ENCODE measurements at places on chromosomes 1 and 21.

DNA sequence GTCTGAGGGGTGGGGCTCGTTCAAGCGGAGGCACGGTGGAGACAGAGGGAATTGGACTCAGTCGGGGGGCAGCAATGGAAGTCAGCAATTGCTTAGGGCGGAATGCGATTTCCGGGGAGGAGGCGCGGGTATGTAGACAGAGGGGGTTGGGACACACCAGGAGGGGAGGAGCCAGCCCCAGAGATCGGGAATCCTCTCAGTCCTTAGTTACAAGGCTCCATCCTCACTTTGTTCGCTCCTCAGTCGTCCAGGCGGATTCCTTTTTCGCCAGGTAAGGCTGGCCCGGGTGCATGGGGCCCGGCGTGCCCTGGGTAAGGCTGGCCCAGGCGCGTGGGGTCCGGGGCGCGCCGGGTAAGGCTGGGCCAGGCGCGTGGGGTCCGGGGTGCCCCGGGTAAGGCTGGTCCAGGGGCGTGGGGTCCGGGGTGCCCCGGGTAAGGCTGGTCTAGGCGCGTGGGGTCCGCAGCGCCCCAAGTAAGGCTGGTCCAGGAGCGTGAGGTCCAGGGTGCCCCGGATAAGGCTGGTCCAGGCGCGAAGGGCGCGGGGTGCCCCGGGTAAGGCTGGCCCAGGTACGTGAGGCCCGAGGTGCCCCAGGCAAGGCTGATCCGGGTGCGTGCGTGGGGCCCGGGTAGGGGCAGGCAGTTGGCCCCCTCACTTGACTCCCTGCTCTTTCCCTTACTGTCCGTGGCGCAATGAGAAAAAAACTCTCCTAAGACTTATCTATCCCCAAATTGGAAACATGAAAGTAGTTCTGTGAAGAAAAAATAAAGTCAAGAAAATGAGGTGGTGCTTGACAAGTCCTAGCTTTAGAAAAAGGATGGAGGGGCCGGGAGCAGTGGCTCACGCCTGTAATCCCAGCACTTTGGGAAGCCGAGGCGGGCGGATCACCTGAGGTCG is at the start of gene L1TD1:
Gene L1TD1 (plus strand): TSS at position 199 of the 894 bp plus-strand sequence. CDS start 11,780 bp downstream, outside the sequence.
- DNase-seq, result peak; percentile 60
- H3K4me3 ChIP-seq, result no peak within 1 kb of the TSS
- H3K4me1 ChIP-seq, result no peaks in the 10 kb centered on the region

GRCh38 chr1:119816407-119816806 is 5.1 kb upstream of the REG4 start:
- peaks cover 20% of the 10 kb centered on the region for H3K4me1 ChIP-seq
- H3K27ac ChIP-seq, result peak overlapping the region; percentile 83
- H3K27me3 ChIP-seq, result no peaks in the 10 kb centered on the region
- no peaks in the 10 kb centered on the region for H3K36me3 ChIP-seq
- H3K4me3 ChIP-seq, result no peak overlapping the region

DNA sequence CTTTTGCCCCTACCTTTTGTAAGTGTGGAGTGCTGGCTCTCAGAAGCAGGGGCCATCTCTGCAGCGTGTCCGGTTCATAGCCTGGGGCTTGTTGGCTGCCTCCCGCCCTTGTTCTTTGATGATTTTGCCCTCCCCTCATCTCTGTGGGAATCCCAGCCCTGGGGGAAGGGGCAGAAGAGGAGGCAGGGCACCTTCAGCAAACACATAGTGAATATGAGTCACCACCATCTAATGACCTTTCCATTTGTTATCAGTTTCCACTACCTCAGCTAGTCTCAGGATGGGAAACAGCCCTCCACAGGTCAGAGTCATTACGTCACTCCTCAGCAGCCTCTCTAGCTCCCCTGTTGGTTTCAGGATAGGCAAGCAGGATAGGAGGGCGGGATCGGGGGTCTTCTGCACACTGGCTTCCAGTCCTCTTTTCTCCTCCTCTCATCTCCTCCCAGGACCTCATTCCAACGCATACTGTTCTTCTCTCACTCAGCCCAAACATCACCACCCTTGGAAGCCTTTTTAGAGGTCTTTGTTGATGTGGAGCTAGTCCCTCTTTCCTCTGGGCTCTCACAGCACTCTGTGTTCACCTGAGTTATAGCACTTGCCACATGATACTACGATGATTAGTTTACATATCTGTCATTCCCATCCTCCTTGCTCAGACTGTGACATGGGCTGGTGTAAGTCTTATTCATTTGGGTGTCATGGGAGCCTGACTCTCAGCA is 15.8 kb downstream of the GADD45A start:
- no peaks in the 10 kb centered on the region for H3K36me3 ChIP-seq
- H3K4me1 ChIP-seq, result peaks cover 5% of the 10 kb centered on the region
- H3K27ac ChIP-seq, result peak overlapping the region; percentile 92
- DNase-seq, result peak; percentile 90

DNA sequence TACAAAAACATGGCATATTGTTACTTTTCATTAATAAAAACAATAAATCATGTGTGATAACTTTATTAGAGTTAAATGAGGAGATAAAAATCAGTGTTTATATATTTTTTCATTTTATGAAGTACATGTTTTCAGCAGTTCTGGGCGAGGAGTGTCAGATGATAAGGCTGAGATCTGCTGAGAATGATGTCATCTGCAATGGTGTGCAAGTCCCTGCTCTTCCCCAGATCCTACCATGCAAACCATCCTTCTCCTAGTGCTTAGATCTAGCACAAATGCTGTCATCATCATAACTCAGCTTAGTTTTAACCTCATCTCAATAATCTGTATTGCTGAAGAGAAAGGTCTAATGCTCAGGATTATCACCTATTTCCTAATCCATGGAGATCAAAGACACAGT is 214.4 kb upstream of the DAB1 start:
- no peak overlapping the region for H3K27ac ChIP-seq
- no peaks in the 10 kb centered on the region for H3K27me3 ChIP-seq
- no peaks in the 10 kb centered on the region for H3K36me3 ChIP-seq
- no peak overlapping the region for H3K4me3 ChIP-seq
- DNase-seq, result no peak
- H3K4me1 ChIP-seq, result no peaks in the 10 kb centered on the region

DNA sequence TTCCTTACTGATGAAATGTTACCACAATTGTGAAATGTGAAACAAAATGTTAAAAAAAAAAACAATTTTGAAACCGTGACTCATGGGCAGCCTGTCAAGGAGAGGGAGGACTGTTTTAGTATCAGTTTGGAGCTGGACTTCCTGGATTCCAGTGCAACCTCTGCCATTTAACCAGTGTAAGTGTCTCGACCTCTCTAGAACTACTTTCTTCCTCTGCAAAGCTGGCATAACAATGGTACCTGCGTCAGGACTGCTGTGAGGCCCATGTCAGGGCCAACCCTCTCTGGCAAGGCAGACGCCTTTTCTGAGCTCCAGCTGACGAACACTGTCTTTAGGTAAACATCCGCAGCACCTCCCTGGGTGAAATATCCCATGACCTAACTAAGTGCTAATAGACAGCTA is 20.9 kb downstream of the URB1 start:
- H3K4me3 ChIP-seq, result no peak overlapping the region
- no peak overlapping the region for H3K27ac ChIP-seq
- no peaks in the 10 kb centered on the region for H3K4me1 ChIP-seq
- H3K36me3 ChIP-seq, result peaks cover 3% of the 10 kb centered on the region

DNA sequence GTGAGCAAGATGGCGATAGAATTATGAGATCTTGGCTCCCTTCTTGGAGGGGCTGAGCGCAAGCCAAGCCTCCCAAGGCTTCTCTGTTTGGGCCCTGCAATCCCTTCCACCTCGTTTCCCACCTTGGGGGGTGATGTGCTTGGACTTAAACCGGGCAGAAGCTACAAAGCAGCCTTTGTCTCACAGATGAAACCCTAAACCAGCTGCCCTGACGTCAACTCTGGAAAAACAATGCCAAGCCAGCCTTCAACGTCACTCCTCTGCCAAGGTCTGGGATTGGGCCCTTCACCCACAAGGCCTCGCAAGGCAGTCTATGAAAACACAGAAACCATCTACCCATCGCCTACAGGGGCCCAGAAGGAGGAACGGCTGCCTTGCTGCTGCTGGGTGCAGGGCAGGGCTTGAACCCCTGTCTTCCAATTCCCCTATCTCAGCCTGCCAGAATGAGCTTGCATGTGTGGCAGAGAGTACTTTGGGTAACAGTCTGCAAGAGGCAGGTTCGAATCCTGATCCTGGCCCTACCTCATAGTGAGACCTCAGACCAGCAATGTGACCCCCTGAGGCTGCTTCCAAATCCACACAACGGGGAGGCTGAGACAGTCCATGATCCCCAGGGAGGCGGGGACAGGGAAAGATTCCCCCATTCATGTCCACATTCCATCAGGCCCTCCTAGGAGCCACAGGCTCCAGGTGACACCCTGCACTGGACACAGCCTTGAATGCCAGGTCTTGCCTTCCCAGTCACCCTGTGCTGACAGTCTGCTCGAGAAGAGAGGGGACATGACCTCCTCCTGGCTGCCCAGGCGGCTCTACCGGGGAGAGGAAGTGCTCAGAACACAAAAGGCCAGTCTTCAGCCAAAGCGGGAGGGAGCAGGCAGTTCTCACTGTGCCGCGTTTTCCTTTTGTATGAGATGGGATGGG is 15.0 kb downstream of the IFFO2 start:
- H3K36me3 ChIP-seq, result no peaks in the 10 kb centered on the region
- DNase-seq, result peak; percentile 39
- H3K27me3 ChIP-seq, result no peaks in the 10 kb centered on the region
- H3K4me3 ChIP-seq, result no peak overlapping the region
- peaks cover 22% of the 10 kb centered on the region for H3K4me1 ChIP-seq
- peak overlapping the region; percentile 73 for H3K27ac ChIP-seq

GRCh38 chr1:59833991-59834390 is 19.2 kb downstream of the HOOK1 start:
- H3K36me3 ChIP-seq, result no peaks in the 10 kb centered on the region
- no peak for DNase-seq
- H3K4me3 ChIP-seq, result no peak overlapping the region
- no peaks in the 10 kb centered on the region for H3K4me1 ChIP-seq
- H3K27me3 ChIP-seq, result no peaks in the 10 kb centered on the region

GRCh38 chr1:150269451-150269850 is 635 bp upstream of the APH1A start:
- H3K36me3 ChIP-seq, result no peaks in the 10 kb centered on the region
- no peaks in the 10 kb centered on the region for H3K27me3 ChIP-seq
- H3K4me3 ChIP-seq, result peak overlapping the region; percentile 32

DNA sequence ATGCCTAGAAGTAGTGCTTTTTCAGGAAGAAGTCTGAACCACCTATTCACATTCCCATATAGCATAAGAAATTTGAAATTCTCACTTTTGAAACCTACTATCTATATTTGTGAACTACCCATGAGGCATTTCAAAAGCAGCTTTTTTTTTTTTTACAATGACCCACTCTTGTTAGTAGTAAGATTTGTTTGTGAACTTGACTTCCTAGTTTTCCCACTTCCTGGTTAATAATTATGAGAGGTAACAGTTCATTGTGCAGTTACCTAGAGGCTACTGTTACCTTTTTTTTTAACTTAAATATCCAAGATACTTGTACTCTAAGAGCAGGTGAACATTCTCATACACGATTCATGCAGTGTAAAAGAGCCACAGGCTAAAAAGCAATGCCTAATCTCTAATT is 371.7 kb upstream of the ADGRL2 start:
- no peak overlapping the region for H3K27ac ChIP-seq
- DNase-seq, result no peak
- H3K27me3 ChIP-seq, result no peaks in the 10 kb centered on the region
- H3K4me3 ChIP-seq, result no peak overlapping the region
- no peaks in the 10 kb centered on the region for H3K36me3 ChIP-seq
- peaks cover 31% of the 10 kb centered on the region for H3K4me1 ChIP-seq

DNA sequence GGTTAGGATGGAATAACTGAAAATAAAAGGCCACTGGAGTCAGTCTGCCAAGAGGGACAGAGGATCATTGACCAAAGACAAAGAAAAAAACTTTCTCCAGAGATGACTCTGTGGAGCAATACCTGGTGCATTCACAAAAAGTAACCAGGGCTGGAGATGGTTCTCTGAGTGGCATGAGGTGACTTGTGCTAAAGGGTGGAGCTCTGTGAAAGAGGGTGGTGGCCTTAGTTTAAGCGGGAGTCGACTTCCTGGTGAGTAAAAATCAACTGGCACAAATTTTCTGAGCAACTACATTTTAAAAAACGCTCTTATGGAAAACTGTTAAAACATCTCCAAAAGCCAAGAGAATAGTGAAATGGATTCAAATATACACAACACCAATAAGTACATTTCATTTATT is 10.0 kb downstream of the NHLH2 start:
- H3K4me1 ChIP-seq, result peaks cover 5% of the 10 kb centered on the region
- no peak overlapping the region for H3K27ac ChIP-seq
- peaks cover 34% of the 10 kb centered on the region for H3K27me3 ChIP-seq

GRCh38 chr1:169877800-169878491 is 15.8 kb downstream of the SCYL3 start:
- H3K27me3 ChIP-seq, result no peaks in the 10 kb centered on the region
- H3K27ac ChIP-seq, result no peak overlapping the region
- H3K36me3 ChIP-seq, result no peaks in the 10 kb centered on the region
- H3K4me1 ChIP-seq, result no peaks in the 10 kb centered on the region
- H3K4me3 ChIP-seq, result no peak overlapping the region

DNA sequence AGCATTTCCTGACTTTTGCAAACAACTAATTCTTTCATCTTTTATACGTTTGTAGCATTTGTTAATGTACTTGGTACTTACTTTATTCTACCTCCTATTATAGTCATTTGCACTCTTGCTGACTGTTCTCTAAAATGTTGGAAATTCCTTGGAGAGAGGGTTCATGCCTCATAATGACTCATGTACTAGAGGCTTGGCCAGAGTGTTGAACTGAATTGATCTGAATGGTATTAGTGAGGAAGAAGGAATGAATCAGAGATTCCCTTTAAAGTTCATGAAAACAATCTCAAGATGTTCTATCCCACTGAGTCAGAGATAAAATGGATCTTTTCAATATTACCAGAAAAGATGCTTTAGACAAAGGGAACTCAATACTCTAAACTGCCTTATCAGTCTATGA is 383.4 kb downstream of the SEC16B start:
- no peaks in the 10 kb centered on the region for H3K36me3 ChIP-seq
- DNase-seq, result no peak
- no peaks in the 10 kb centered on the region for H3K27me3 ChIP-seq
- no peak overlapping the region for H3K4me3 ChIP-seq

DNA sequence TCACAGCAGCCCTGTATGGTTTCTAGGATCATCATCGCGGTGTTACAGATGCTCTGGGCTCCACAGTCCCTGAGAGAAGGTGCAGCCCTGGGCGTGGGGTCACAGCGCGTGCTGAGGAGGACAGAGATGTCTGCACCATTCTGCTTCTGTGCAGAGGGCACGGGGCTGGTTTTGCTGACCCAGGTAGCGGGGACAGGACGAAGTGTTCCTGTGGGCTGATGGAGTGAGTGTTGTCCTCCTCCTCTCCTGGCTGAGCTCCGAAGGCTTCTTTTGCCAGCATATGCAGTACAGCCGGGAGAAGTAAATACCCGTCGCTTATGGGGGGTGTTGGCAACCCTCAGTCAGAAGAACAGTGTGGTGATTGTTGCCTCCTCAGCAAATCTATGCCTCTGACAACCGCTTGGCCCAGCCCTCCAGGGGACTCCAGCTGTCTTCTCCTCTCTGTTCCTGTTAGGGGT is 101.5 kb downstream of the DDX20 start:
- H3K4me1 ChIP-seq, result no peaks in the 10 kb centered on the region
- H3K36me3 ChIP-seq, result no peaks in the 10 kb centered on the region
- H3K27ac ChIP-seq, result no peak overlapping the region
- H3K27me3 ChIP-seq, result no peaks in the 10 kb centered on the region
